ENCODE measurements at places on chromosomes 6 and 20.

DNA sequence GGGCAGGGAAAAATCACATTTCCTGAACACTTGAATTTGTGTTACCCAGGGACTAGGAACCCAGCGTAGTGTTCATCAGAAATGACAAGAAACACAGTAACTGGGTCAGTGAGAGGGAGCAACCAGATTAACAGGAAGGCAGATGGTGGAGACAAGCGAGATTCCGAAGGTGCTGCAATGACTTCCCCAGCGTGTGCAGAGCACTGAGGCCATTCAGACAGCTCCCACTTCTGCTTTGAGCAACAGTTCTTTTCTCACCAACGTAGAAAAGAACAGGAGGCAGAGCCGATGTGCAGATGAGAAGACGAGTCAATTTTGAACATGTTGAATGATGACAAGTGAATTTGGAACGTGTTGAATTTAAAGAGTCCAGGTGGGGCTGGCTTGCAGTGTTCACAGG lies 63.1 kb upstream of the IFNGR1 start:
- DNase-seq, result no peak

DNA sequence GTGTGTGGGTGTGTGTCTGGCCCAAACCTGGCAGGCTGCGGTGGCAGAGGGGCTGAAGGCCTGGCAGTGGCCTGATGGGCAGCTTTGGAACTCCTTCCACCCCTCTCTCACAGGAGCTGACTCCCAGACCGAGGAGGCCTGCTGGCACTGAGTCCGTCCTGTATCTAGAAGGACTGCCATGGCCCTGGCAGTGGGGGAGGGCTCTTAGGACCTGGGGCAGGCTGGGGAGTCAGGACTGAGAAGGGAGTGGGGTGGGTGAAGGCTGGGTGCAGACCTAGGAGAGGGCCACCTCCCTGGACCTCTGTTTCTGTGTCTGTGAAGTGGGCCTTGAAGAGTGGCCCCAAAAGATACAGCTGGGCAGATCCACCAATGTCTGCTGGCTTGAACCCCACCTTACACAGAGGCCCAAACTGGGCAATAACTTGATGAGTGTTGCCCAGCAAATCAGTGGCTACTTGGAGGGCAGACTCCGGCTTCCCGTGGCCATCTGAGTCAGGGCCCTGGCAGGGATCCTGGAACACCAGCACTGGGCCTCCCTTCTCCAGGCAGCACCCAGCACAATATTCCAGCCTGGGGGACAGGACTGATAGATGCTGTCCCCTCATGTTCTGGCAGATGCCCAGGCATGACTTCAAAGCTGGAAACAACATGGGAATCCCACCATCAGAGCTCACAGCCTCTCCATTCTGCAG lies 46.7 kb upstream of the BLCAP start:
- DNase-seq, result no peak

GRCh38 chr6:163930012-163930411 lies 515.5 kb downstream of the QKI start:
- no peak for DNase-seq

GRCh38 chr6:140806431-140806830 lies 1326.3 kb upstream of the GJE1 start:
- no peak for DNase-seq

DNA sequence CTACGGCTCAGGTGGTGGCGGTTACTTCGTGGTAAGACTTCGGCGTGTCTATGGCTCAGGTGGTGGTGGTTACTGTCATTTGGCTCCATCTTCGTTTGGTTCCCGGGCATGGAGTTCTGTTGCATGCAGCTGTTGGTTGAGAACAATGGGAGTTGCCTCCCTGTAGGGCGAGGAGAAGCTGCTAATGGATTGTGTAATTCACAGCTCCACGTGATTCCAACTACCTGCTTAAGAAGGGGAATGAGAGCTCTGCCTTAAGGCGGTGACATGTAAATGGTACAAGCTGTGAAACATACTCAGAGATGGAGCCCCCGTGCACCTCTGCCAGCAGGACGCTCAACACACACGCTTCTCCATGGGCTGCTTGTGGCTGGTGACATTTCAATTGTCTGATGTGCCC lies 12.4 kb upstream of the DACT2 start:
- no peak for DNase-seq

DNA sequence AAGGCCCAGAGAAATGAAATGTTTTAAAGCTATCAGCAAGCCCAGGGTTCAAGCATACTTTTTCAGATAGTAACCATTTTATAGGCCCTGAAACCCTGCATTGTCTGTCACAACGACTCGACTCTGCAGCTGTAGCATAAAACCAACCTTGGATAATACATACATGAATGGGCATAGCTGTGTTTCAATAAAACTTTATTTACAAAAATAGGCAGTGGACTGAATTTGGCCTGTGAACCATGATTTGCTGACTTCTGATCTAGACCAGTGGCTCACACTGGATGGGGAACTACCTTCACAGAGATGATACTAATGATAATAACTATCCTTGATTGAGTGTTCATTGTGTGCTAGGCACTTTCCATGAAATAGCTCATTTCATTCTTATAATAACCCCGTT lies 97.3 kb upstream of the ZNFX1 start:
- DNase-seq, result no peak

GRCh38 chr6:149318581-149319286 lies 1.2 kb downstream of the TAB2 start:
- no peak for DNase-seq

GRCh38 chr6:162821102-162821501 lies 93.3 kb downstream of the PACRG start:
- DNase-seq, result no peak

DNA sequence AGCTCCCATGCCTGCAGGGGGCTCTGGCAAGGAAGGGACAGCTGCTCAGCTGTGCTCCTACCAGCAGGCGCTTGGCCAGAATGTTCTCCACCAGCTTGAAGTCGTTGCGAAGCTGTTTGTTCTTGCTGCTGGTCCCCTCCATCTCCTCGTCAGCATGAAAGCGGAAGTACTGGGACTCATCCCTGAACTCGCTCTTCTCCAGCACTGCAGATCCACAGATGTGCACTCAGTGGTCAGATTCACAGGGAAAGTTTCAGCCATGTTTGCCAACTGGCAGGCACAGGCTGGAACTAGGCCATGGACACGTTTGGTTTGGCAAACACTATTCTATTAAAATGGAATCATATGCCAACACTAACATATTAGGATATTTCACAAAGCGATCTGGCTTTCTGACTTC lies 167.9 kb downstream of the PREX1 start:
- no peak for DNase-seq

DNA sequence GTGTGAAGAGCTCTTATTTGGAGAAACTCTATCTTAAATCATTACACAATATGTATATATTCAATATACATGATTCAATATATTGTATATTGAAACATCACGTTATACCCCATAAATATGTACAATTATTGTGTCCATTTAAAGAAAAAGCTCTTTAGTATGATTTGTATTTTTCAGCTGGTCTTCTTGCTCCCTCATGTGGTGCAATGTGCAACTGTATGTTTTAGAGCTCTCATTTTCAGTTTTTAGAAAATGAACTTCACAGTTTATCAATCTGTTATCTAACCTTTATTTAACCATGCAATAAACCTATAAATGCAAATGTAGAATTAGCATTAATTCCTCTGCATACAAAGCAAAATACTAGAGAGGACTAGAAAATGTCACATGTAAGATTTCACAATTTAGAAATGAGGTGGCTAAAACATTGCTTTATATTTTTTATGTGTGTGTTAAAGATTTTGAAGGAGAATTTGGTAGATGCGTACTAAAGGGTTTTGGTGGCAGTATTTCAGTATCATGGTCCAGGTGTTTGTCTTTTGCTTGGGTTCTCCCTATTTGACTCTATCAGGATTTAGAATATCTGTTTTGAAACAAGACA lies 167.1 kb downstream of the PHF3 start:
- DNase-seq, result no peak

DNA sequence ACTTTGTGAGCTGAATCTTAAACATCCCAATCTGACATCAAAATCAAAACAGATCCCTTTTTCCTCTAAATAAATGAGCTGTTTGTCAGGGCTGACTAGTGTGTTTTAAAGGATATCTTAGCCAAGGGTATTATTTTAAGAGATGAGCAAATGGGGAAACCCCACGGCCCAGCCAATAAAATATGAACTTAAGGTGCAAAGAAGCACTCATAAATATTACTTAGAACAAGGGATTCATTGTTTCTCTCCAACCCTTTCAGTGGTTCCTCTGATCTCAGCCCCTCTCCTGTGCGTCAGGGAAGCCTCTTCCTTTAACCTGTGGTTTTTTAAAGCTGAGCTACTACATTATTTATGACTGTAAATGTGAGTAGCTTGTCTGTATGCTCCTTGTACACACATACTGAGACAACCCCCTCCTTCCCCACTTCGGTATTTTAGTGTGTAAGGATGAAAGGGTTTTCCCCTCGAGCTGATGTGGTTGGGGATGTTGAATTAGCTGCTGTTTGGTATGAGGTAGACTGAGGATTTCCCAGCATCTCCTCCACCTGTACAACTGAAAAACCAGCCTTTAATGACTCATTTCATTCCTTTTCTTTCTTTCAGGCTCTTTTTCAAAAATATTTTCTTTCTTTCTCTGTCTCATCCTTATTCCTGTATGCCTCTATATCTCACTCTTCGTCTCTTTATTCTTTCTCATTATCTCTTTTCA lies 6.5 kb downstream of the BMP5 start:
- peak; percentile 4 for DNase-seq
